Stimulated activated CD8-positive, alpha-beta memory T cell treated with anti-CD3 and anti-CD28 coated beads, Interleukin-4, amount 100 ng/mL, for 1 hour (primary cell): ENCODE measurements at places on chromosomes 12 and 14.
A peak's percentile ranks its signal among the peaks of the same experiment; 100 is the strongest.

GRCh38 chr12:105820429-105821125 lies 318.2 kb downstream of the NUAK1 start:
- no peak for DNase-seq

DNA sequence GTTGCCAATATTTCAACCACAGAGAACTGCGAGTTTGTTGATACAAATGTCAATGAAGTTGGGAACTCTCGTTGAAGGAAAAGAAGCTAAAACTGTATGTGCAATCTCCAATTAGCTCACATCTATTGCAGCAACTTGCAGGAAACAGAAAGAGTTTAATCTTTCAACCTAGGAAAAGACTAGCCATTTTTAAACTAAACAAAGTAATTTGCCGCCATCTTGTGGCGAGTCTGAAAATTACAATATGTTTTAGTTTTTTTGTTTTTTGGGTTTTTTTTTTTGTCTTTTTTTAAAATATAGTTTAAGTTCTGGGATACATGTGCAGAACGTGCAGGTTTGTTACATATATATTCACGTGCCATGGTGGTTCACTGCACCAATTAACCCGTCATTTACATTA lies 131.2 kb upstream of the FOXG1 start:
- DNase-seq, result no peak

GRCh38 chr14:104632781-104633180 lies 28.2 kb upstream of the TMEM179 start:
- no peak for DNase-seq

- no peak for DNase-seq
Observed at GRCh38 chr14:54609576-54609975, 42.6 kb downstream of the SAMD4A start.

GRCh38 chr12:125999628-126000027 lies 934.4 kb downstream of the AACS start:
- no peak for DNase-seq

GRCh38 chr12:132389526-132390286 lies 60.3 kb upstream of the GALNT9 start:
- no peak for DNase-seq

GRCh38 chr12:96635844-96636243 lies 146.5 kb downstream of the CFAP54 start:
- DNase-seq, result no peak

- DNase-seq, result no peak
Observed at GRCh38 chr14:51073731-51074130, 21.2 kb downstream of the TRIM9 start.

DNA sequence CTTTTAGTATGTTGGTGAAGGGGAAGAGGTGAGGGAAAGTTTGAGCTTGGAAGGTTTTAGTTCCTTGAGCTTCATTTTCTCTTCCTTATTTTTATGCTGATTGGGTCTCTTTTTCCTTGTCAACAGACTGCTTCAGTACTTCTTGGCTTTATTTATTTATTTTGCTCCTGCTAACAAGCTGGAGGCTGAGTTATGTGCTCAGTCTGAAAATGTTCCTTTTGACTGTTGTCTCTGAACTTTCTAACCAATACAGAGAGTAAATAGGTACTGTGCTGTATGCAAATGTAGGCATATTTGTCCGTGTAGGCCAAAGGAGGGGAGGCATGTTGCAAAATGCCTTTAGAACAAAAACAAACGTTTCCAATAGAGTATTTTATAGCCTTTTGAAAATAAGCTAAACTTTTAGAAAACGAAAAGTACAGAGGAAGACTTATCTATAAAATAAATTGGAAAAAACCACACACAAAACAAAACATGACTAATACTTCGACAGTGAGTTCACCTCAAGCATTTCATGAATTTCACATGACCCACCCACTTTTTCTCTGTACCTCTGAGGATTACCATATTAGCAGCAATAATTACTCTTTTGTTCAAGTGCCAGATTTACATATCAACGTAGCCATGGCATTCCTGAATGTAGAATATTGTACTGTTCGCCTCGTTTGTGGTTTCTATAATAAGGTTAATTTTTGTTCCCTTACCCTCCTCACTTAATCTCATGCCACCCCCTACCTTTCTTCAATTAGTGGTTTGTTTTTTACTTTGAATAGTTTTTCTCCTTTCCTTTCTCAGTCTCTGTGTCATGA lies 4.7 kb upstream of the CREBL2 start:
- no peak for DNase-seq

- DNase-seq, result peak; percentile 37
Observed at GRCh38 chr14:23068789-23069412, 11.6 kb upstream of the CDH24 start.

- DNase-seq, result no peak
Observed at GRCh38 chr14:43729143-43729542, 777.9 kb downstream of the FSCB start.

DNA sequence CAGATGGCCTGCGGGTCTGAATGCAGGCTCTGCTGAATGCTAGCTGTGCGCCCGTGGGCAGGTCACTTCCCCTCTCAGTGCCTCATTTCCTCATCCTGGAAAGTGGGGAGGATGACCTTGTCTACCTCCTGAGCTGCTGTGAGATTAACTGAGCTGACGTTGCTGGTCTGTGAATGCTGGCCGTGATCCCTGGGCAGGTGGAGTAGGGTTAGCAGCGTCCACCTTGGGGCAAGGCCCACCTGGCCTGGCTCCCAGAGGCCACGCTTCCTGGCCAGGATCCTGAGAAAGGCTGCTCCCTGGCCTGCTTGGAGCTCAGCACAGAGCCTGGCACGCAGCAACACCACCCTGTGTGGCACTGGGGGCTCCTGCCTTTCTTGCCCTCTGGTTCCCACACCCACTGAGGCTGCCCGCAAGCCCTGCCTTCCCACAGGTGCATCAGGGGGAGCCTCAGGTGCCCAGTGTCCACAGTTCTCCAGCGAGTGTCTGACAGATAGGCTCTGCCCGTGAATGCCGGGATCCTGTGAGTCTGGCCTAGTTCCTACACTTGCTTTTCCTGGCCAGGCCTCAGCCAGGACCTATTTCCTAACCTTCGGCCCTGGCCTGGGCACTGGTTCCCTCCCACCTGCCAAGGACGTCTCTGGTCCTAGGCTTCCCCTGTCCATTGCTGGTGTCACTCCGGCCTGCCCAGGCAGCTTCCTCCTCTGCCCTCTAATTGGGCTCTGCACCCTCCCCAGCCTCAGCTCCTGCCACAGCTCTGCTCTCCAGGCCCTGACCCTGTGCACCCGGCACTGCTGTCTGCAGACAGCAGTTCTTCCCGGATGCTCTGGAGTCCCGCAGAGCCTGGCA lies 37.2 kb upstream of the TDRD9 start:
- DNase-seq, result no peak

DNA sequence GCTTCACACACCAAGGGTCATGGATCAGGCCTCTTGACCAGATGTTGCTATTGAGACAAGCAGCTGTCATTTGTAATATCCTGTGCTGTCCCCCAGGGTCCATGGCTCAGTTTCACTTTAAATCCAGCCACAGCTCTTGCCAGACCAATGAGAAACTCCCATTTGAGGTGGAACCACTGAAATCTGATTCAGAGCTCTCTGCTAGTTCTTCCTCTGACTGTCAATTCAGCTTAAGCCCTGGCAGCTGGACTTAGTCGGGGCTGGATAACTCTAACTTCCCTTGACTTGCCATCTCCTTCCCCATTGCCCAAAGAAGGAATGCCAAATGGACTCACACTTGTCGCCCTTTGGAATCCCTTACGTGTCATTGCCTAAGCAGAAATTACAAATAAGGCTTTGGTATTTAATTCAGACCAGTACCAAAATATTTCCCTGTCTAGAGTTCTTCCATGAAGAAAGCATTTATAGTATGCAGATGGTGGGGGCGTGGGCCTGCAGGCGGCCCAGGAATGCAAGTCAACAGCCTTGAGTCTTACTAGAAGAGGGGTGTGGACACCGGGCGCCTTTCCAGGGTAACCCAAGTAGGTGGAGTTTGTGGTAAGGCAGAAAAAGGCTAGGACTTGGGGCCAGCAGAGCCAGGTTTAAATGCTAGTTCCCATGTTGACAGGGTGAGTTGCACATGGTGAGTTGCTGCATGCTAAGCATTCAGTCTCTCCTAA lies 96.9 kb upstream of the TMPO start:
- DNase-seq, result no peak

GRCh38 chr12:119008691-119009221 lies 27.4 kb downstream of the SRRM4 start:
- DNase-seq, result no peak

DNA sequence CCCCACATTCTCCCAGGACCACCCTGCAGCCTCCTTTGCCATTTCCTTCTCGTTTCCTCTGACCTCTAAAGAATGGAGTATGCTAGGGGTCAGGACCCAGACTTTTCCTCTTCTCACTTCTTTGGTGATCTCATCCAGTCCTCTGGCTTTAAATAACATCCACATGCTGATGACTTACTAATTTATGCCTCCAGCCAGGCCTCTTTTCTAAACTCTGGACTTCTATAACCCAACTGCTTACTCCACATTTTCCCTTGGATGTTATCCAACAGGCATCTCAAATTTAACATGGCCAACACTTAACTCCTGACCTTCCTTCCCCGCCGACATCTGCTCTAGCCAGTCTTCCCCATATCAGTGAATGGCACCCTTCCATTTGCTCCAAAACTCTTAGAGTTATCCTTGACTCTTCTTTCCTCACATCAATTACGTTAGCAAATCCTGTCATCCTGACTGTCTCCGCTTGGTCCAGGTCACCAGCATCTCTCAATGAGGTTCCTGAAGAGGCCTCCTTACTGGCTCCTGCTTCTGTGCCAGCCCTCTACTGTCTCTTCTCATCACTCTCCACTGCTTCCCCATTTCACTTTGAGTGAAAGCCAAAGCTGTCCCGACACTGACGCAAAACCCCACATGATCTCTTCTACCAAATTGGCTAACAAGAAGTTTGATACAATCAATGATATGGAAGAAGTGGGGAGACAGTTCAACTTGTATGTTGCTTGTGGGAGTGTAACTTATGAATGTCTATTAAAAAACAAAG lies 42.7 kb downstream of the TMBIM6 start:
- no peak for DNase-seq

DNA sequence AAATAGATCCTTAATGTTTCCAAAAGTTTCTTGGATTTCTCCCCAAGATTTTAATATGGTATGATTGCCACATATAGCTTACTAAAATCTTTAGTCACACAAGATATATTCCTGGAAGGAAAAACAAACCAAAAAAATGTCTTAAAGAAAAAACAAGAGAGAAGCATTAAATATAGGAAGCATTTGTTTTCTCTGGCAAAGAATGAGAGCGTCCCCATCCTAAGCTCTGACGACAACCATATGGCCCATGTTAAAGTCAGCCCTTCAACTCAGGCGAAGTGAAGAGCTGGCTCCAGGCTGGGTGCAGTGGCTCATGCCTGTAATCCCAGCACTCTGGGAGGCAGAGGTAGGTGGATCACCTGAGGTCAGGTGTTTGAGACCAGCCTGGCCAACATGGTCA lies 35.6 kb downstream of the GCH1 start:
- no peak for DNase-seq

DNA sequence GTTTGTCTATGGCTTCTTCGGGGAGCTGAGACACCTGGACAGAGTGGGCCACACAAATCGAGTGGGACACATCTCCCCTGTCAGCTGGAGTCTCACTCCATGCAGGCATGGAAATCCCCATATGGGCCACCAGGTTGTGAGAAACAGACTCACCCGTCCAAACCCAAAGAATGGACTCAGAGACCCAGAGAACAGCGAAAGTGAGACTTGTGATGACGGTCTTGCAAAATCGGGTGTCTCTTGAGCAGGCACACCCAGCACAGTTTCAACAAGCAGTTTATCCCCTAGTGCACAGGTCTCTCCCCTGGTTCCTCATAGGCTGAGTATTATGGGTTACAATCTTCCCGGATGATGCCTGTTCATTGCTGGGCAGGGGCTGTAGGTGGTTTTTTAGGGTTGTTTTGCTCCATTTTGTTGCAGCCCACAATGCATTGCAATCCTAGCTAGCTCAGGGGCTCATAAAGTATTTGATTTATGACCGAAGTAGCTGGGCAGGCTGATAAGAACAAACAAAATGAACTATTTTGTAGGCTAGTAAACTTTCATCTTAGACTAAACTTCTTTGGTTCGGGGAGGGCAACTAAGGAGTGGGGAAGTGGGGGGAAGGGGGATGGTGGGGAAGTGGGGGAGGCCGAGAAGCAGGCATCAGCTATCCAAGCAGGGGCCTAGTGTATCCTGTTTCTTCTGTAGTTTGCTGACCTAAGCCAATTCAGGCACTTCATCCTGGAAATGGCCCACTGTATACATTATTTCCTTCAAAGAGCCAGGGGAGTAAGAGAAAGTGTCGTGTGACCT lies 45.3 kb downstream of the IQSEC3 start:
- DNase-seq, result no peak

GRCh38 chr14:102799684-102800562 lies 22.7 kb downstream of the TRAF3 start:
- no peak for DNase-seq
